CD4-positive, alpha-beta T cell treated with Interleukin-2 at 100 ng/mL for 4 hours (primary cell): ENCODE measurements at places on chromosomes 4 and X.

DNA sequence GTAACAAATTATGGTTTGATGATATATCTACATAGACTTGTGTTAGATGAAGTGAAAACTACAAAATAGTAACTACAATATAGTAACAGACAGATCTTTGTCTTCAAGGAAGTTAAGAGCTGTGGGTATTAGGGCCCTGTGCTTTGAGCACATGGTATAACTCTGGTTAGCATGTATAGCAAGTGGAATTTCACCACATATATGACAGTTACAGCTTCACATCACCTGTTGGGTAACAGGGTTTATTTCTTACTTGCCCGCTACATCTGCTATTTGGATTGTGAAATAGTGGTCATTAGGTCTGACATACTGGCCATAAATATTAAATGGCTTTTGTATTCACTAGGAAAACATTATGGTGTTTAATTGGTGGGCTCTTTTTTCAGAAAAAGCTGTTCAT, 20.2 kb downstream of the OFD1 start:
- DNase-seq = no peak

- no peak for DNase-seq
These were observed 185.8 kb downstream of the RNF150 start for GRCh38 chr4:140947506-140947905.

DNA sequence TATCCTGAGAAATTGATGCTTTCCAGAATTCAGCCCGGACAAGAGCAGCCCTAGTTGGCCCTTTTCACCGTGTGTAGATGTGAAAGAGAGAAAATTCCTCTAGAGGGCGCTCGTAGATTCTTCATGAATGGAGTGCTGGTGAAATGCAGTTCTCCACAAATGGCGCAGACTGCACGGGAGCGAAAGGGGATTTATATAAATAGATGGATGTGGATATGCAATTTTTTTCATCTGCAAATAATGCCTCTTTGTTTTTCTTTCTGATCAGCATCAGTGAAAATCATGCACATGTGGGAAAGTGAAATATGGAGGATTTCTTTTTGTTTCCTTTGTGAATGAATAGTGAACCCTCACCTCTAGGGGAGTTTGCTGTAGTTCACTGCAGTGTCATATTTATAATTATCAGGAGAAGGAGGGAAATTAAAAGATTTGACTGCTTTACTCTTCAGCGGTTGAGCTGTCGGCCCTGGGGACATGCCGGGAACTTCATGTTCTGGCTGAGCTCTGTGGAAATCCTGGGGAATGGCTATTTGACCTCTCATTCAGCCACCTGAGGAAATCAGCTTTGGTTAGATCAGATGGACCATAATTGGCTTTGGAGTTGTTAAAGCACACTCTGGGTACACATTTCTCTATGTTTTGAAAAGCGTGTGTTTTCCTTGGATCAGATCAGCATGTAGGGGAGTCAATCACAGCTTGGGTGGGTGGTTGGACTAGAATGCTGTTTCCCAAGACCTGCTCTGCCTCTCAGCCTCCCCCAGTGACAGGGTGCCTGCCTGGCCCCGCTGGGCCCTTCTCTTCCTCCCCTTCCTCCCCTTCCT, 115.0 kb upstream of the SHISA3 start:
- peak; percentile 49 for DNase-seq

GRCh38 chrX:1535241-1536041, 1.5 kb downstream of the P2RY8 start:
- peak; percentile 40 for DNase-seq

GRCh38 chr4:91935217-91935616, 368.5 kb upstream of the GRID2 start:
- no peak for DNase-seq

DNA sequence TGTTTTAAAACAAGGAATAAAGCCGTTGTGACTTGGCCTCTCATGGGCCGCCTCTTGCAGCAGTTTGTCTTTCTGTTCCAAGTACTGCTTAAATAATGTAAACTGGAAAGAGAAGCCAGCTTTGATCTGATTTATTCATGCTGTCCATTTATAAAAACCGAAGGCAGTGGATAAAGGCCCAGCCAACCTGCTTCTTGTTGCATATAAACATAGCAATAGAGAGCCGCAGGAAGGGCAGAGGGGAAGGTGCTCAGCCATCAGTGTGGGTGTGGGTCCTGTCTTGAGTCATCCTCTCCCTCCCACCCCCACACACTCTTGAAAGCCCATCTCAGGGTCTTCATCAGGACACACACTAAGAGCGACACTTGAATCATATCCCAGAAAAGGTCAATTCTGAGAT, 187.9 kb upstream of the FAM9B start:
- no peak for DNase-seq
